Brain microvascular endothelial cell (primary cell): ENCODE measurements at places on chromosomes 2 and 18.
A peak's percentile ranks its signal among the peaks of the same experiment; 100 is the strongest.

GRCh38 chr2:32865399-32866068 lies 81.2 kb upstream of the LTBP1 start:
- peak; percentile 92 for DNase-seq

DNA sequence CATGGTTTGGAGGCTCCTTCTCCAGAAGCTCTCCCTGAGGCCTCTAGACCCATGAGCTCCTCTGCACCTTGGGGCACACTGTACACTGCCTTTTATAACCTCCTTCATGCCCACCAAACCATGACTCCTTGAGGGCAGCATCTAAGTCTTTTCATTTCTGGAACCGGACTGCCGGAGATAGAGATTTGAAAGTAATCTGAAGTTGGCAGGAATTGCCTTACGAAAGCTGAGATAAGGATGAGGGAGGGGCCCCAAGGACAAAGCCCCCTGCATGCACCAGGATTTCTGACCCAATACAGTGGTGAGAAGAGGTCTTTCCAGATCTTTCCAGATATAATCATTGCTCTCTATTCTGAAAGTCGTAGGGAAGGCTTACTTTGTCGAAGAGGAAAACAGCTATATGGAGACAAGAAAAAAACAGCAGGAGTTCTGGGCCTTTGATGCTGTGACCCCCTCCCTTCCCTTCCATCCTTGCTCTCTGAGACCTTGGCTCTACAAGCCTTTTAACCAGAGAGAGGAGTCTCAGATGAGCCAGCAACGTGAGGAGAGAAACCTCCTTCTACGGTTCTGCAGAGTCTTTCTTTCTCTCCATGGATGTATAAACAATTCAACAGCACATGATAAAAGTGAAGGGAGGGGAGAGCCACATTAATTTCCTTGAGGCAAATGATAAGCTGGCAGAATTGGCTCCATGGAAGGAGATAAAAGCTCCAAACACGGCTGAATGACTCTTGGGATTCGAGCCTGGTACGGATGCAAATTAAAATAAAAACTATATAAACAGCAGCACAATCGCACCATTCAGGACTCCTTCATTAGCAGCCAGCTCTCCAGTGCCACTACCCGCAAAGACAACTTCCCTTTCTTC lies 88.0 kb upstream of the RTN4 start:
- DNase-seq = no peak

DNA sequence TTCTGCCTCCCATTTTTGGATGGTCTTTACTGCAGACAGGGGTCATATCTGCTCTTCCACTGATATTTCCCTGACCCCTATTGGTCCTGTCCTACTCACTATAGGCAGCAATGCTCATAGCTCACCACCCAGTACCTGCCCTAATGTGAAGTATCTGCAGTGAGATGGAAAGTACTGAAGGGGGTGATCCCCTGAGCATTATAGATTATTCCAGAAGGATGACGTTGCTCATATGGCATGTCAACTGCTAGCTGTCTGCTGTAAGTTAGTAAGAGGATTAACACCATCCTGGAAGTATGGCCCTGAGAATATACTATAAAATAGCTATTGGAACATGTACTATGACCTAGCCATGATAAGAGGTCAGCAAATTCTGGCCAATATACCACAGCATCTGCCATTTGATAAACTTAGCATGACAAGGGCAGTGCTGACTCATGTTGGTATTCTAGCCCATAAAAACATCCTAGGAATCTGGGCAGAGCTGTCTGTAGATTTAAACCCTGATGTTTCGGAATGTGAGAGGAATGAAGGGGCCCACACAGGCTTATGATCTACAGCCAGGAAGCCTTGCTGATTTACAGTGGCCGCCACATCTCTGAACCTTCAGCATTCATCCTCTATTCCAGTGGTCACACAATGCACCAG lies 451.4 kb downstream of the TNS1 start:
- peak; percentile 53 for DNase-seq

DNA sequence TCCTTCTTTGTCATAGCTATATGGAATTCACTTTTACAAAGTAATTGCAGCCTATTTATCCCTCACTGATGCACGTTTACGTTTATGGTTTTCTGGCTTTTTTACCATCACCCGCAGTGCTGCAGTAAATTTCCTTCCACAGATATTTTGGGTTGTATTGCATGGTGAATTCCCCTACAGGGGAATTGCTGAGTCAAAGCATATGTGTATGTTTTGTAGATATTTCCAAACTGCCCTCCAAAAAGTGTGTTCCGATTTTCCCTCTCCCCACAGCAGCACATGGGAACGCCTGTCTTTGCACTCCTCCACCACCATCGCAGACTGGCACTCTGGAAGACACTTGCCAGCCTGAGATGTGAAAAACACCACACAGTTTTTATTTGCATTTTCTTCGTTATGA lies 80.6 kb upstream of the UXS1 start:
- no peak for DNase-seq

DNA sequence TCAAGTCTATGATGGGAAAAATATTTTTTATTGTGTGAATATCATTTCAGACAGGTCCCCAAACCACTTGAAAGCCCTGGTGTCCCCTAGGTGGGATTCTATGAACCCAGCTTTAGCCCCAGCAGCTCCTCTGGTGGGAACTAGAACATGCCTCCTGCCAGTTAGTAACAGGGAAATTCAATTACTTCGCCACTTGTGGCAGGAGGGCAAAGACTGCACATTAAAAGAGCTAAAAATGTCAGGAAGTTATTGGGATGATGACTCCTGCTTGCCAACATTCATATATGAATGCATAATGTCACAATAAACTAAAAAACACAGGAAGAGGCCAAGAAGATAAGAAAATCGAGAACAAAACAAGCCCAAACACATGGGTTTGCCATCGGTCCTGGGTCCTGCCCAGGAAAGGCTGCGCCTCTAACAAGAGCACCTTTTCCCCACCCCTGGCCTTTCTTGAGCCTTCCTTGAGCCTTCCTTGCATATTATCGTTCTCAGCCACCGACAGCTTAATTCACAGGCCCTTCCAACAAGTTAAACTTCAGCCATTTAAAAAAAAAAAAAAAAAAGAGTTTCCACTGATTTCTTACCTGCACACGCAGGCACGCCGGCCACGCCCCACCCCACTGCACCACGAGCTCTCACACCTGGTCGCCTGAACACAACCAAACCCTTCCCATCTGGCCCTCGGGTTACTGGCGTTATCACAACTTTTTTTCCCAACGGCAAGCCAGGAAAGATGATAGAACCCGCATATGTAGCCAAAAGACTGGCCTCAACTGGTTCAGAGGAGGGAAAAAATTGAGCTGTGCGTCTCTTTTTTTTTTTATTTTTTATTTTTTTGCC lies 23.4 kb downstream of the BCL11A start:
- no peak for DNase-seq

GRCh38 chr2:199439066-199439465 lies 18.7 kb downstream of the SATB2 start:
- DNase-seq = no peak

DNA sequence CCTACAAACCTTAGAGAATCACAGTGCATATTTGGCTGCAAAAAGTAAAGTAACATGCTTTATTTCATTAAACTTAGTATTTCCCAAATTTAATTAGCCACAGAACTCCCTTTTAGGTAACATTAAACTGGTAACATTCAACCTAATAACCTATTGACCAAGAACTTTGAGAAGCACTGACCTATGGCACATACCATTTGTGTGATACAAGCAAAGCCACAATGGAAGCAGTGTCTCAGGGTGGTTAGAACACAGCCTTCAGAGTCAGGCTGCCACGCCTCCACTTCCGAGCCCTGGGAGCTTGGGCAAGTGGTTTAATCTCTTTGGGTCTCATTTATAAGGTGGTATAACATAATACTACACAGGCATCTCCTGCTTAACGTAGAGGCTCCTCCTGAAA lies 301.4 kb downstream of the PDE11A start:
- no peak for DNase-seq

- DNase-seq = no peak
Observed at GRCh38 chr2:15457868-15458267, 103.3 kb downstream of the NBAS start.

DNA sequence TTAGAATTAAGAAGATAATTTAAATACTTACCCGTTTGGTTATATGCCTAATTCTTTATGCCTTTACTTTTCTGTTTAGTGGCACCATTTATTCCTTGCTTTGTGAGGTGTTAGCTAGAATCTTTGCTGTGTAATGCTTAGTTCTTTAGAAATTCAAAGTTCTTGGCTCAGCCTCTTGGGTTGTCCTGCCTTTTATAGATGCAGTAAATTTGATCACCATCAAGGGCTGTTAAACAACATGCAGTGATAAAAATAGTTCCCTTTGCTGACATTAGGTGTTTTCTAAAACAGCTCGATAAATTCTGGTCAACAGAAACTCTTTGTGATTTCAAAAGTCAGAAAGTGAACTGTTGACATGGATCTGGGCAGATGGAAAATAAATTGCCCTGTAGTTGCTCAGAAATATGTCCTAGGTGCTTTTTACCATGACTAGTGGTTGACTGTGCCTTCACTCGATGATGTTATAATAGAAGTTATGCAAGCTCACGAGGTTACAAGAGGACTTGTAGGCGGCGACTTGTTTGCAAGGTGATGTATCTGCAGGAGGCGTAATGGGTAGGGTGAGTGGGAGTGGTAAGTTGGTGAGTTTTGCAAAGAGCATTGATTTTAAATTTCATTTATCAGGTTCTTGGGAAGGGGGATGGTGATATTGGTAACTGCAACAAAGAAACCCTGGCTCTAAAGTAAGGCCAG lies 52.1 kb downstream of the LRRTM1 start:
- no peak for DNase-seq
